ENCODE measurements at places on chromosomes 11 and 22.

DNA sequence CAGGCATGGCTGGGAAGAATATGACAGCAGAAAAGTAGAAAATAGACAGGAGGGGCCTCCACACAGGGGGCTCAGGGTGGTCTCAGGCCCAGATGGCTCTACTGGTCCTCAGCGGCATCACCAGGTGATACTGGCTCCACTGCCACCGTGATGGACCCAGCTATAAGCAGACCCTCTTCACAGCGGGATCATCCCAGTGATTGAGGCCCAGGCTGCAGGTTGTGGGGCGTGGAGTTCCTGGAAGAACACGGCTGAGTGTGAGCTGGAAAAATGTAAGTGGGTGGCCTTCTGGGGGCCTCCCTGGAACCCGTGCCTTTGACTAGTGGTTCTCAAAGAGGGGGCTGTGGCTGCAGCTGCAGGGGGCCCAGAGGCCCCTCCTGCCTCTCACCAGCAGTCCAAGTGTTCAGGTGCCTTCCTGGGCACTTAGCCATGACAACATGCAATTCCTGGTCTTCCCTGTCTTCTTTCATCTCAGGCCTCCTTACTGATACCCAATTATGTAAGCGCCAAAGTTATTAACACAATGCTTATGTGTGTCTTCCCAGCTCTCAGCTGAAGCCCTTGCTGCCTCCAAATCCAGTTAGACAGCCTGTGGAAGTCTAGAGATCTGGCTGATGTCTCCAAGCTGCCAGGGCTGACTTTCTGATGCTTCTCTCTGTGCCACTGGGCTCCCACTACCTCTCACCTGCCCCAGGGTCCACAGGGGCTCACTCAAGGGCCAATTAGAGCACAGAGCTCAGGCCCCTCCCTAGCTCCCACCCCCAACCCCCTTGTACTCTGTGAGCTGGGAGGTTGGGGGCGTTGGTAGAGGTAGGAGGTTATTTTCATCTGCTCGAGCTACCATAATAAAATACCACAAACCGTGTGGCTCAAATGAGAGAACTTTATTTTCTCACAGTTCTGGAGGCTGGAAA is 110.1 kb upstream of the LMO1 start:
- DNase-seq: no peak

- DNase-seq: no peak
Measured at GRCh38 chr11:88345408-88345807, 7.9 kb upstream of the CTSC start.

GRCh38 chr22:20469110-20469868 is 26.3 kb downstream of the KLHL22 start:
- no peak for DNase-seq

DNA sequence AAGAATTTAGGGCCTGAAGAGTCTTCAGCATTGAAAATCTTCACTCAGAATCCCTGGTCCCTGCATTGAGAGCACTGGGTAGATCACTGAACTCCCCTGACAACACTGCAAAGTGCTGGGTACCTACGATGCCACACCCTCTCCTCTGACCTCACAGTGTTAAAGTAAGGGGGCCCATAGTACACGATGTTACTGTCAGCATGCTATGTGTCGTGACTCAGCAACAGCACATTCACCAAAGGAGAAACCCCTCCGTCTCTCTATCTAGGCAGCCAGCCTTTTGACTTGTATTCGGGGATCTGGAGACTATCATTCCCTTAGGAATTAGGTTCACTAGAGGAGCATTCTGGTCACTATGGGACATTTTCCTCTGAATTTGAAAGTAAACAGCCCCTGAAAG is 67.4 kb upstream of the PITPNB start:
- no peak for DNase-seq

DNA sequence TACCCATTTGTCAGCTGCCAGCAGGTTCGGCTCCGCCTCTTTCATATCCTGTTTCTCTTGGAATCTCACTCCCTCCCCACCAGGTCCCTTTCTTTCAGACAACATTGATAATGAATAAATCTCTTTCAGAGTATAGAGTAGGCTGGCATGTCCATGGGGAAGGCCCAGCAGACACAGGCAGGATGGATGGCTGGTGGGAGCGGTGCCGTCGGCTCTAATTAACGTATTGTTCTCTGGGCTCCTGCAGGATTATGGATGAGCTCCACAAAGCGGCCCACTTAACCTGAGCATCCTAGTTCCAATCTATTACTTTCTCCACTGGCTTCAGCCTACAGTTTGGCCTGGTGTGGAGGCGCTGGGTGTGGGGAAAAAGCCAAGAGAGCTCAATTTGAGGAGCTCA is 588.0 kb downstream of the BUD13 start:
- no peak for DNase-seq

GRCh38 chr22:40285513-40285912 is 60.8 kb upstream of the ADSL start:
- no peak for DNase-seq

GRCh38 chr11:8100605-8101004 is 19.6 kb downstream of the TUB start:
- DNase-seq: no peak

GRCh38 chr22:31956360-31956759 is 12.0 kb downstream of the YWHAH start:
- no peak for DNase-seq

All from NCI-H1930 (cell line).